ENCODE measurements at places on chromosomes 16 and 17.

- DNase-seq = no peak
Observed at GRCh38 chr16:76796416-76796815, 394.6 kb upstream of the MON1B start.

DNA sequence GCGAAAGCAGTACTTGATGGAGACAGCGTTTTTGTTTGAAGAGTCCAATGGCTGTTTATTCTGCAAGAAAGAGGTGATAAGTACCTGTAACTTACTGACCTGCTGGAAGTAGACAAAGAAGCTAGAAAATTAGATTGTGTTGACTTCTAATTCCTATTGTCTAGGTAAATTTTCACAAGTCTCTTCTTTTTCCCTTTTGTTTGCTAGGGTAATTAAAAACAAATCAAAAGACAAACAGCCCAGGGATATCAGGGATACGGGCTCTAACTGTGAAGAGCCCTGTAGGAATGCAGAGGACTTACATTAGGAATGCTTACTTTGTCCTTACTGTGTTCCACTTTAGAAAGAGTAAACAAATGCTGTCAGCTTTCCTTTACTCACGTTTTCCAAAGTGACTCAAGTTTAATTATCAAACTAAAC, 7.0 kb downstream of the PSME3IP1 start:
- DNase-seq = no peak

- DNase-seq = no peak
Observed at GRCh38 chr17:37648555-37648954, 5.3 kb upstream of the DDX52 start.

DNA sequence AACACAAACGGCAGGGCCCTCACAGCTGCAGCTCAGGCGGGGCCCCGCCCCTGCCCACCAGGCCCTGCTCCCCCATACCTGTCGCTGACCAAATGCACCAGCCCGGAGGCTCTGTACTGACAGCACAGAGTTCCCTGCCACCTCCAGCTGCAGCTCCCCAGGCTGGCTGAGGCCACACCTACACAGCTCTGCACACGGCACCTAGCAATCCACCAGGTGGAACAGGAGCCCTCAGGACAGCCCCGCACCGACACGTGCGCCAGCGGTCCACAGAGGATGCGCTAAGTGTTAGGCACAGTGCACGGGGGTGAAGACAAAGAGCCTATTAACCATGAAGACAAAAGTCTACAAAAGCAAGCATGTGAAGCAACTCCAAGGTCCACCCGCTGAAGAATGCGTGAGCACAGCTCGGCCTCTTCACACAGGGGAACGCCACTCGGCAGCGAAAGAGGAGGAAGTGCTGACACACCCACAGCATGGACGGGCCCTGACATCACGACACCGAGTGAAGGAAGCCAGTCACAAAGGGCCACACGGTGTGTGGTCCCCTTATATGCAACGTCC, 5.4 kb downstream of the ZCCHC14 start:
- no peak for DNase-seq

DNA sequence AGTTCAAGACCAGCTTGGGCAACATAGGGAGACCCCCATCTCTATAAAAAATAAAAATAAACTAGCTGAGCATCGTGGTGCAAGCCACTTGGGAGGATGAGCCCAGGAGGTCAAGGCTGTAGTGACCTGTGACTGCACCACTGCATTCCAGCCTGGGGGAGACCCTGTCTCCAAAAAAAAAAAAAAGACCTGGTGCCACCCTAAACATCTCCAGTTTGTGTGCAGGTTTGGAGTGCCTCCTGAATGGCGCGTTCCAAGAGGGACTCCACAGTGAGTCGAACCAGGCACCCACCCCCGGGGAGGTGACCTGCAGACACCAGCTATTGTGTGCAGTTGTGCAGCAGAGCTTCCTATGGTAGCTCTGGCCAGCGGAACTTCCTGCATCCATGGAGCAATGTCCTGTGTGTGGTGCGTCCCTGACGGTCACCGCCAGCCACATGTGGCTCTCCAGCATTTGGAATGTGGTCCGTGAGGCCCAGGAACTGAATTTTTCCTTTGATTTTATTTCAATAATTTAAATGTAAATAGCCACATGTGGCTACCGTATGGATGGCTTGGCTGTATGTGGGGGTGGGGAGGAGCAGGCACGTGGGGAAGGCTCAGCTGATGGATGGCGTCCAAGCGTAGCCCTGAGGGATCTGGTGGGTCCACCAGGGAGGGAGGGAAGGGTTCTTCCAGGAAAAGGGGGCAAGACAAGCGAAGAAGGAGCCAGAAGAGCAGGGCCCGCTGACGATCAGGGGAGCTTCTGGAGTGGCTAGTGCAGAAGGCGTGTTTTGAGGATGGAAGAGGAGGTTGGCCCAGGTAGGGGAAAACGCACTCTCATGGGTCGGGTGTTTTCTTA, 107.1 kb upstream of the GSE1 start:
- DNase-seq = no peak

- no peak for DNase-seq
Observed at GRCh38 chr17:3923466-3924190, 7.4 kb upstream of the P2RX1 start.

DNA sequence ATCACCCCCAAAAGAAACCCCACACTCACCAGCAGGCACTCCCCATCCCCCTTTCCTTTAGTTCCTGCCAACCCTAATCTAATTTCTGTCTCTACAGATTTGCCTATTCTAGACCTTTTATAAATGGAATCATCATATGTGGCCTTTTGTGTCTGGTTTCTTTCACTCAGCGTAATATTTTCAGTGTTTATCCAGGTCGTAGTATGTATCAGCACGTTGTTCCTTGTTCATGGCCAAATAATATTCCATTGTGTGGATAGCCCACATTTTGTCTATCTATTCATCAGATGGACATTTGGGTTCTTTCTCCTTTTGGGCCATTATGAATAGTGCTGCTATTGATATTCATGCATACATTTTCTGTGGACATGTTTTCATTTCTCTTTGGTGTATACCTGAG, 73.6 kb downstream of the OR1D5 start:
- DNase-seq = no peak

GRCh38 chr17:8875957-8876356, 8.5 kb upstream of the PIK3R6 start:
- DNase-seq = no peak

DNA sequence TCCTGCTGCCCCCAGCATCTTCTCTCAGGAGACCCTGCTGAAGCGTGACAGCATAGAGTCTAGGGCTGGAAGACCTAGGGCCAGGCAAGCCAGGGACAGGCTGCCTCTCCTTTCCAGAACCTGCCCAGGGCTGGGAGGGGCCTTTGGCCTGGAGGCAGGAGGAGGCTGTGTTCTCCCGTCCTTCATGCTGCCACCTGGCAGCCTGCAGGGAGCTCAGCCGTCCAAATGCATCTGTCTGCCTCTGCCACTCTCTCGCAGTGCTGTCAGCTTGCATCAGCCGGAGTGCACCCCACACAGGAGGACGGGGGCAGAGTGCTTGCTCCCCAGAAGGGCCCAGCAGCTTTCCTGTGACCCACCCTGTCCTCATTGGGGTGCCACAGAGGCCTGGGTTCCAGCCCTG, 31.3 kb downstream of the ARHGAP23 start:
- no peak for DNase-seq

DNA sequence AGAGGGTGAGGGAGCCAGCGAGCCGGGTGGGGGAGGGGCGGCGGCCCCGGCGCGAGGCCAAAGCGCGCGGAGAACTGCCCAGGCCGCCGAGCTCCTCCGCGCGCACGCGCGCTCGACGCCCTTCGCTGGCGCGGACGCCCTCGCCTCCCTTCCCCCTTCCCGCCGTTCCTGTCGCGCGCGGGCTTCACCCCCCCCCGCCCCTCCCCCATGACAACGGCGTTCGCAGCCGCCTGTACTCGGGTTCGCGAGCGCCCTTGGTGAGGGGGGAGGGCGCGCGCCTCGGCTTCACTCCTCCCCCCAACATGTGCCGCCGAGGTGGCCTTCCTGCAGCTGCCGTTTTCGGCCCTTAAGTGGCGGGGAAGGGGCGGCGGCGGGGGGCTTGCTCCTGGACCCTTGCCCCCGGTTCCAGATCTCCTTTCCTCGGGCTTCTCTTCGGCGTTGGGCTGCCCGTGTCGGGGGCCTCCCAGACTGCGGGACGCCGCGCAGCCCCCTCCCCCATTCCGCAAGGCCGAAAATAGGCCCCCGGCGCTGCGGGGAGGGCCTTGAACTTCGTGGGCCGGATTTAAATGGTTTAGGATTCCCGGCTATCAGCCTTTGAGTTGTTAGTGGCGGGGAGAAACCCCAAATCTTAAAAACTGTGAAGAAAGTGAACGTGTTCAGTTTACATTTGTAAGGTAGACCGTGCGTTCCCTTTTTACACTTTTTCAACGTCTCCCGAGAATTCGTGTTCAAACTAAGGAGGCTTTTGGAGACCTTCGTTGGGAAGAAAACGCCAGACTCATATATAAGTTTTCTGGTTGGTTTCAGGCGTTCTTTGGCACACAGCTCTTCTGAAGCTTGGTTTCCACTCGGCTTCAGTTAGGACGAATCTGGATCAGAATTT, 653 bp downstream of the SRRM2 start:
- no peak for DNase-seq

- no peak for DNase-seq
Observed at GRCh38 chr17:30805944-30806456, 18.5 kb downstream of the CRLF3 start.

DNA sequence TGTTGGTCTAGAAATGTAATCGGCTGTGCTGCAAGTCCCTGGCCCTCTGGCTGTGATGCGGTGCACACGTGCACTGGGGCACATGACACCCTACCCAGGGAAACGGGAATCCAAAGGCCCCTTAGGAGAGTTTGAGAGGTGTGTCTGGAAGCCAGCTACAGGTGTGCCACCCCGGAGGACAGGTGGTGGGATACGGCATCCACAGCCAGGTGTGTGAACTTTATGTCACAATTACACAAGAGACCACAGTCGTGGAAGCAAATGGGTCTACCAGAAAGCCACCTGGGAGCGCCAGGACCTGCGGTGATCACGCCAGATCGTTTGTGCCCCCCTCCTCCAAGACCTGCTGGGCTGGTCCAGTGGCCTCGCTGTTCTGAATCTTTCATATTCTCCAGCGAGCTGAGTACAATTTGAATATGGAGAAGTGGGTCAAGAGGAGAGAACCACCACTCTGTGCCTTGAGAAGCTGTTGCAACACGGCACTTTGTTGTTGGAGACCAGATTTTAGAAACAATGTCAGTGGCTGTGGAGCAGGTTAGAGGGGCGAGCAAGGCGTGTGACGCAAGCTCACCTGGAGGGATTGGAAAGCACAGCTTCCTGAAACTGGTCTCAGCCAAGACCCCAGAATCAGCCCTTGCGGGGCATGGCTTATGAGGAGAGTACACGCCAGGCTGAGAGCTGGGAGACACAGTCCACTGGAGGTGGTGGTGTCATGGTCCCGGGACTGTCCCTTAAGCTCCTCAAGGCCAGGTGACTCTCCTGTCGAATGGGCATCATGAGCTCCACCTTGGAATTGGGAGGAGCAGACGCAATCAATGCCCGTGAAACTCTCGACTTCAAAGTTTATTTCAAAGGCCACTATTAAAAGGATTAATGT, 37.4 kb downstream of the COX4I1 start:
- DNase-seq = no peak

GRCh38 chr16:84683691-84684591, 15.9 kb upstream of the USP10 start:
- no peak for DNase-seq

- DNase-seq = no peak
Observed at GRCh38 chr16:17107450-17107849, 363.3 kb downstream of the XYLT1 start.

DNA sequence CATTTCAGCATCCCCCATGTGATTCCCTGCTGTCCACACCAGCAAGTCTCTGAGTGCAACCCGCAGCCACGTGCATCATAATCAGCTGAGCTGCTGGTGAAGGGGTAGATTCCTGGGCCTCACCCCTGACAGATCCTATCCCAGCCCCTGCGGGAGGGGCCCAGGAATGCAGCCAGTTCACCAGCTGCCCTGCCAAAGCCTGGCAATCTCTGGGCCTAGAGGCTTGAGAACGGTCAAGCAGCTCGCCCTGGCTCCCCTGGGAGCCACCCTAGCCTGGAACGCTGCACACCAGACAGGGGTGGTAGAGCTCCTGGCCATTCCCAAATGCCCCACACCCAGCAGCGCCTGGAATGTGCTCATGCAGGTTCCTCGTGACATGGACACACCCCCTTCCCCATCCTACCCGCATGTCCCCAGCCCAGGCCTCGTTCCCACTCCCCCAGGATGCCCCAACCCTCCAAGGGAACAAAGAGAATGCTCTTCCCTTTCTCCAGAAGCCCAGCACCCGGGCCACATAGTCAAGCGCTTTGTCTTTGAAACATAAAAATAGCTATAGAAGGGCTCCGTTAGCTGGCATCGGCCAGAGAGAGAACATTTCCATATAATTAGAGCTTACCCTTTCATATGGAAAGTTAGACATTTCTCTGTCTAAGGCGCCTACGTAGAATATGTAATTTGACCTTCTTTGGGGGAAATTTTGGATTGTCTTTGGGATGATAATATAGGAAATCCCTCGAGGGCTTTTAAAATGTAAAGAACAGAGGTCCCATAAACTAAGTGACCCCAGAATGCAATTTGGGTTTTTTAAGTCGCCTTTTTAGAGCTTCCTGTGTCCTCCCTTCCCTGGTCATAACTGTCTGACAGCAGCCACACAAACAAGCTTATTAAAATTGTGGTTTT, 3.4 kb downstream of the CEP295NL start:
- DNase-seq = no peak

GRCh38 chr16:11880007-11880406, 28.7 kb upstream of the RSL1D1 start:
- DNase-seq = no peak

DNA sequence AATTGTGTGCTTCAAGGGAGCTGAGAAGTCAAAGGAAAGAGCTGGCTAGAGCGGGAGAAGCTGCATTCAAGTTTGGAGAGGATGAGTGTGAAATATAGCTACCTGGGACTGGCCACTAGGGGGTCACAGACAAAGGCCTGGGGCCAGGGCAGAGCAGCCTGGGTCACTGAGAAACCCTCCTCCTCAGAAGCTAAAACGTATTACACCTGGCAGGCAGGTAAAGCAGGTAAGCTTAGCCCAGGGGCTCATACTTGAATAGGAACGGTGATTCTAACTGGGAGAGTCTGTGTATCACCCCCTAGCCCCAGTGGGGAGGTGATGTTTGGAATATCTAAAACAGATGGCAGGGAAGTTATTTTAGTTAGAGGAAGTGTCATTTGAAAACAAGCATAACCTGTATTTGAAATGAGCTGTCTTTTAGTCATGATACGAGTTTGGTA, 6.8 kb downstream of the KRT37 start:
- DNase-seq = no peak

- no peak for DNase-seq
Observed at GRCh38 chr16:10587622-10588021, 7.2 kb upstream of the EMP2 start.

DNA sequence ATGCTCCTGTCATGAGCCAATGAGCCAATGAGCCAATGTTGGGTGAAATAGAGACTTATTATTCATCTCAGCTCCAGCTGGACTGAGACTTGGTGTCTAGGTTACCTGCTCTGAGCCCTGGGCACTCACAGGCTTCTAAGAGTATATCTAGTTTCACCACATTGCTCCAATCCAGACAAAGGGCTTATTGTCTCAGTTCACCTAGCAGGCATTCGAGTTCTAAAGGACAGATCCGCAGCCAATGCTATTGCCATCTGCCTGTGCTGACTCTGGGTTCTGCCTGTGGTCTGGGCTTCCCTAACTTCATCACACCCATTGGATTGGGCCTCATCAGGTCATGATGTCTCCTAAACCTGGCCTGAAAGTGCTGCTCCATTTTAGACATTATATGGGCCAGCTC, 66.1 kb upstream of the HS3ST4 start:
- DNase-seq = no peak

GRCh38 chr16:81987706-81988105, 23.6 kb downstream of the SDR42E1 start:
- DNase-seq = no peak

All from stimulated activated CD4-positive, alpha-beta T cell treated with anti-CD3 and anti-CD28 coated beads, Interleukin-15, amount 100 ng/mL, for 1 hour (primary cell).